ENCODE measurements at places on chromosomes 2 and 18. TPM values are rescaled to one million over a fixed set of nuclear protein-coding genes. Genes with fewer than 3 reads are reported as not detected.

DNA sequence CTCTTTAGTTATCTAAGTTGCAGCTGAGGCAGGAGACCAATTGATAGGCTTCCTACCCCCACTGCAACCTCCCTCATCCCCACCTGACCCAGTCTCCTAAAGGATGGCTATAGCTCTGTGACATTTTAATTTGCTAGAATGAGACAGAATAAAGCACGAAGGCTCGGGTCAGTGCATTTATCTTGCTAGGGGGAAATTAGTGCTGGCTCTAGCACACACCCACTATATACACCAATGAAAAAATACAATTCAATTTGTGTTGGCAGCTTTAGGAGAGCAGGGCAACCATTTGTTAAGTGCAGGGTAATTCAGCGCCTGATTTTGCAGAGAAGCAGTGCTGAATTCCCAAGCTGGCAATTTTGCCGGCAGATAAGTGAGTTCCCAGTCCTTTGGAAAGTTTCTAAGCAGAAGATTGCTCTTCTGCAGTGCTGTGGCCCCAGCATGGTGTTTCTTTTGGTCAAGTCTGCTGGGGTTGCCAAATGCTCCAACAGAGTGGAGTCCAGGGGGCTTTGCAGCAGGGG, 346.0 kb downstream of the ALK start:
- H3K36me3 ChIP-seq, result no peaks in the 10 kb centered on the region
- DNase-seq, result no peak
- H3K27ac ChIP-seq, result no peak overlapping the region
- peaks cover 4% of the 10 kb centered on the region for H3K27me3 ChIP-seq
- no peaks in the 10 kb centered on the region for H3K4me1 ChIP-seq

DNA sequence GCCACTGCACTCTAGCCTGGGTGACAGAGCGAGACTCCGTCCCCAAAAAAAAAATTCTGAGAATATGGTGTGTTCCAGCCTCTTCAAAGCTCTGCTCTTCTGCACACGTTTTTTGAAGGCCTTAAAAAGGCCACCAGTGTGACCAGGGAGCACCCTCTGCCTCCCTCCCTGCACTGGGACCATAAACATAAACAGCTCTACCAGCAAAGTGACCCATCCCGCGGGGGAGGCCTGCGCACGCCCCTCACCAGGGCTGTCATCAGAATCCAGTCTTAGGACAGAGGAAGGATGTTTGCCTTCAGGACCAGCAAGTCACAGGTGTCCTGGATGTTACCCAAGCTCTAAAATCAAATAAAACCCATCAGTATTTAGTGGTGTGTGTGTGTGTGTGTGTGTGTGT, 23.2 kb upstream of the B3GNT7 start:
- no peak overlapping the region for H3K27ac ChIP-seq
- no peaks in the 10 kb centered on the region for H3K36me3 ChIP-seq
- no peak for DNase-seq
- H3K27me3 ChIP-seq, result peaks cover 3% of the 10 kb centered on the region
- no peak overlapping the region for H3K4me3 ChIP-seq
- no peaks in the 10 kb centered on the region for H3K4me1 ChIP-seq

DNA sequence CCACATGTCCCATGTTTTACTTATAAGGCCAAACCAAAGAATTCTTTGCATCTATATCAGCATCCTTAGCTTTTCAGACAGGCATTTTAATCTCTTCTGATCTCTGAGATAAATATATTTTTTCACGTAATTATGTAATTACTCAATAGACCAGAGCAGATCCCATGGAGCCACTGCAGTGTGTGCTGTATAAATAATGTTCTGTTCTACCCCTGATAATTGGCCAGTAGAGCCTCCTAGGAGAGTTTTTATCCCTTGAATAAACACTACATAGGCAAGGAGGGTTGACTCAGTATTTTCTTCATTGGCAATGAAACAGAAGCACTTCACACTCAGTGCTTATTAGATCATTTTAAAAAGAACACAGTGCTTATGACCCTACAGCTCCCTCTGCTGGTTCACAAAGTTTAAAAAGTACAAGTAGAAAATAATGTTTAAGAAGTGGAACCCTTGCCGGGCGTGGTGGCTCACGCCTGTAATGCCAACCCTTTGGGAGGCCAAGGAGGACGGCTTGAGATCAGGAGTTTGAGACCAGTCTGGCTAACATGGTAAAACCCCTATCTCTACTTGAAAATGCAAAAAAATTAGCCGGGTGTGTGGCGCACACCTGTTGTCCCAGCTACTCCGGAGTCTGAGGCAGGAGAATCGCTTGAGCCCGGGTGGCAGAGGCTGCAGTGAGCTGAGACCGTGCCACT, 91.9 kb downstream of the PPP1R1C start:
- no peaks in the 10 kb centered on the region for H3K4me1 ChIP-seq
- no peak overlapping the region for H3K27ac ChIP-seq
- H3K27me3 ChIP-seq, result peaks cover 4% of the 10 kb centered on the region
- no peak for DNase-seq
- H3K4me3 ChIP-seq, result no peak overlapping the region

- DNase-seq, result no peak
- H3K27ac ChIP-seq, result no peak overlapping the region
These were observed 221.2 kb downstream of the PIEZO2 start for GRCh38 chr18:10928011-10928771.

- H3K36me3 ChIP-seq, result no peaks in the 10 kb centered on the region
- H3K27ac ChIP-seq, result no peak overlapping the region
- no peak for DNase-seq
- no peaks in the 10 kb centered on the region for H3K27me3 ChIP-seq
These were observed 219.9 kb downstream of the PIK3C3 start for GRCh38 chr18:42174909-42175308.

DNA sequence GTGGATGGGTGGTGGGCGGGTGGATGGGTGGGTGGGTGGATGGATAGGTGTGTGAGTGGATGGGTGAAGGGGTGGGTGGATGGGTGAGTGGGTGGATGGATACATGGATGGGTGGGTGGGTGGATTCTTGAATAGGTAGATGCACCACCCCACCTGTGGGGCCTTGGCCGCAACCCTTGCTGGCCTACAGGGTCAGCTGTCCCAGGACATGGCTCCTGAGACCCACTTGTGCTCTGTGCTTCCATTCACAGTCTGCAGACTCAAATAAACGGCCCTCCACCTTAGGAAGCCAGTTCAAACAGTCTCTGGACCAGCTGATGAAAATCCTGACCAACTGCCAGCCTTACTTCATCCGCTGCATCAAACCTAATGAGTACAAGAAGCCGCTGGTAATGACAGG, 54.4 kb downstream of the MYO7B start:
- H3K36me3 ChIP-seq, result no peaks in the 10 kb centered on the region
- no peak overlapping the region for H3K27ac ChIP-seq
- DNase-seq, result no peak

GRCh38 chr2:46490521-46491141, 11.3 kb downstream of the TMEM247 start:
- peaks cover 8% of the 10 kb centered on the region for H3K4me1 ChIP-seq
- H3K27ac ChIP-seq, result no peak overlapping the region
- no peak for DNase-seq
- no peaks in the 10 kb centered on the region for H3K27me3 ChIP-seq
- no peaks in the 10 kb centered on the region for H3K36me3 ChIP-seq

- H3K27me3 ChIP-seq, result no peaks in the 10 kb centered on the region
- DNase-seq, result no peak
- H3K27ac ChIP-seq, result no peak overlapping the region
- peaks cover 8% of the 10 kb centered on the region for H3K36me3 ChIP-seq
- no peaks in the 10 kb centered on the region for H3K4me1 ChIP-seq
- H3K4me3 ChIP-seq, result no peak overlapping the region
These were observed 47.3 kb downstream of the DHX57 start for GRCh38 chr2:38828460-38828859.

The SDC1 gene
- 0.26 TPM for total RNA-seq

The PLGLB2 gene
- total RNA-seq, result 2.8 TPM

The SERPINB8 gene
- total RNA-seq, result 22.8 TPM
